ENCODE measurements at places on chromosomes 3 and 15.

DNA sequence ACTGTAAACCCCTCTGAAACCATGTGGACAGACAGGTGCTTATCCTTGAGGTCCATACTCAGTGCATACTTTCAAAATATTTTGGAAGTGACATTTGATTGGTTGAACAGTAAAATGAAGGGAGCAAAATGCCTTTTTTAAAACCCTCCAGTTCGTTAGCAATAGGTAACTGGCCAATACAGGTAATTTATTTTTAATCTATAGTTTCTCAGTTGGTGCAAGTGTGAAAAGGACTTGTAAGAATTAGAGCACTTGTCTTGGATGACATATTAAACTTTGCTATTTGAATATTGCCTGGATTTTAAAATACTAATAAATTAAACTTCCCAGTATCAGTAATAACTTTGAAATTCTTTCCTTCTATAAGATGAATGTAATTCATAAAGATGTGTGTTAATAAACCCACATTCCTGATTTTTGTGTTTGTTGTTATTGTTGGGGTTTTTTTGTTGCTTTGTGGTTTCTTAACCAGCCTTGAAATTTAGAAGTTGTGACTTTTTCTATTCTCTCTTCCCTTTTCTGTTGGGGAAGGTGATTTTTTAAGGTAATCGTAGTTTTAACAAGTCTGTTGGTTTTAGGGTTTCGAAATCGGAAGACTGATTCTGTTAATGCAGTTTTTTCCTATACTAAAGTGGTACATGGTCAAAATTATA lies 90.0 kb downstream of the STT3B start:
- no peak for DNase-seq

DNA sequence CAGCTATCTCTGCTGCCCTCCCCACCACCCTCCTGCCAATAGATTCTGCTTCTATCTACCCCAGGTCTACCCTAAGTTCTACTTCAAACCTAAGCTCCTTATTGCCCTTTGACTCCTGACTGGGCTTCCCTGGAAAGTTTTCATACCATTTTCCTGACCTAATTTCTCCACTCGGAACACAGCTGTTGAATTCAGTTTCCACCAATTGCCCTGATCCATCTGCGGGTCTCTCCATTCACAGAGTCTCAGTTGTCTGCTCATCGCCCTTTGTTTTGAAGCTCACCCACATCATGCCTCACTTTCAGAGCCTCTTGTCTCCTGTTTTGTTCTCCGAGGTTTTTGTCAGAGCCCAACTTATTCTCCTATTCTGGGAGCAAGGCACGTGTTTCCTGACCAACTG lies 56.8 kb upstream of the ABI3BP start:
- DNase-seq: no peak

DNA sequence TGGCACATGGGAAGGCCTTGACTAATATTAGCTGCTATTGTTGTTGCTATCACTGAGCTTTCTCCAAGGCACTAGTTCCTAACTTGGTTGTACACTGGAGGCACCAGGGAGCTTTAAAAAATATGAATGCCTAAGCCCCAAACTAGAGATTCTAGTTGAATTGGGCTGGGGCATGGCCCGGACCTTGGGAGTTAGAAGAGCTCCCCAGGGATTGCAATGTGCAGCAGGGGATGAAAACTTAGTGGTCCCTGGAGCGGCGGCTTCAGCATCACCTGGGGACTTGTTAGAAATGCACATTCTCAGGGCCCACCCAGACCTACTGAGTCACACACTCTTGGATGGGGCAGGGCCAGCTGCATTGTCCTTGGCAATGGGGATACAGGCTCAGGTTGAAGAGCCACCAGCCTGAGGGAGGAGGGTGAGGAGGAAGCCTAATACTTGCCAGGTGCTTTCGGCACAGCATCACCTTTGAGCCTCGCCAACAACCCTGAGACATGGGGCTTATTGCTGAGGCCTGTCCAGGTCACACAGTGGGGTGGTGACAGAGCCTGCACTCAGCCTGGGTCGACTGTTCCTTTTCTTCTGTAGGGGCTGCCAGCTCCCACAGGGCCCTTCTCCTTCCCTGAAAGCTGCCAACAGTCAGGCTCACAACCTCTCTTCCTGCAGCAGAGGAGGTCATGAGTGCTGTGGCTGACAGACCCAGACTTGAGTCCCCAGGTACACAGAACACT lies 84.5 kb downstream of the ATP2B2 start:
- DNase-seq: no peak

DNA sequence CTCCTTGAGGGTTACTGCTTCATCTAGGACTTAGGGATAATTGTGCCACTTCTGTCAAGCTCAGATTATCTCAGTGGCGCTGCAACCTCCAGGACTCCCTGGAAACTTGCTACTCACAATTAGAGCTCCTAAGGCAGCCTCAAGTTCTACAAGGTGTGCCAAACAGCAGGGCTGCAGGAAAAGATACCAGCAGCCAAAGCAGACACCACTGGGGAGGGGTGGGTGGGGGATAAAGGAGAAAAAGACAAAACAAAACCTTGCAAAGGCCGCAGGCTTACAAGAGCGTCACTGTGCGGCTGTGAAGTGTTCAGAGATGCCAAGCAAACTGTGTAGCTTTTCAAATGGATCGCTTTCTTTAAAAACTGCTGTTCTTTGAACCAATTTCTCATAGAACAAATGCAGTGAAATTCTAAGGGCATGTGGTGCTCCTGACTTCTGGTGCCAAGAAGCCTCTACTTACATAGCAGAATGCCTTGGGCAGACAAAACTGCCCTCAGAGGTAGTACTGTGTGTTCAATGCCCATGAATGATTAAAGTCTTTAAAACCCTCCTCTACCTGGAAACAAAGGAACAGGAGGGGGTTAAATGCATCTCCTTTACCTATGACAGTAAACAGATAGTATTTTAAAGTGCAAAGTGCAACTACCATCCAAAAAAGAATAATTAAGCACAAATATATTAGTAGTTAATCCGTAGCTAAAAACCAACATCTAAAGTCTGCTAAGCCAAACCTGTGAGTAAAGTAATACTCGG lies 353.4 kb downstream of the FOXP1 start:
- no peak for DNase-seq

GRCh38 chr15:47293466-47294162 lies 423.7 kb upstream of the SEMA6D start:
- no peak for DNase-seq

GRCh38 chr3:186920796-186921195 lies 9.5 kb upstream of the ST6GAL1 start:
- no peak for DNase-seq

DNA sequence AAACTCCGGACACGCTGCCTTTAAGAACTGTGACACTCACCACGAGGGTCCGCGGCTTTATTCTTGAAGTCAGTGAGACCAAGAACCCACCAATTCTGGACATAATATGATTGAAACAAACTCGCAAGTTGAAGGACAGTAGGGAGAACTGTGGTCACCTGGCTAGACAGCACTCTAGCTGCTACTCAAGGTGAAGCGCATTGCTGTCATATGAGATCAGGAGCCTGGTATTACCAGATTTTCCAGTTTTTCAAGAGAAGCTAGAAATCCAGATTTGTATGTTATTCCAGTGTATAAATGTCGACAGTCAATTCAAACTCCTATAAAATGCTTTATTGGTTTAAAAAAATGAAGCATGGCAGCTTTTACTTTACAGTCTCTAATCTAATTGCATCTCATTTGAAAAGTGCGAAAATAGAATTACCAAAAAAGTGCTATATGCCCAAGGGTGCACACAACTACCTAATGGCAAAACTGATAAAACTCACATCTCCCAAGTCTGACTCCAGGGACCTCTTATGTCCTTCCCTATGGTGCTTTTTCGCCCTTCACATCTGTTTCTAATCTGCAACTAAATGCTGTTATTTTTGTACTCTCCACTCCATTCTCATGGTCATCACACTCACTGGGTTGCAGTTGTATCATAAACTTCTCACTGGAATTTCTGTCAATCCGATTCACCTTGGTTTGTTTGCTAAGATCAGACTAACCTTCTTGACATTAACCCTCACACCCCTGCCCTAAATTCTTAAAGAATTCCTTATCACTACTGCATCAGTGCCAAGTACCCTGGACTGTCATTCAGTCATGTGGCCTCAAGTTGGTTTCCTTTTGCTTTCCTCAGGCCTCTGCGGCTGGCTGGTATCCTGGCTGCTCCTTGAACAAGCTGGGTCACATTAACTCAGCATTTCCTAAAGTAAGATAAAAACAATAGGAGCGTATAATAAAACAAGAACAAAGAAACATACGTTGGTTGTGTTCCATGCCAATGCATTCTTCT lies 31.5 kb upstream of the ARHGEF26 start:
- DNase-seq: no peak

- DNase-seq: no peak
Observed at GRCh38 chr3:104392327-104392726, 974.4 kb upstream of the ALCAM start.

DNA sequence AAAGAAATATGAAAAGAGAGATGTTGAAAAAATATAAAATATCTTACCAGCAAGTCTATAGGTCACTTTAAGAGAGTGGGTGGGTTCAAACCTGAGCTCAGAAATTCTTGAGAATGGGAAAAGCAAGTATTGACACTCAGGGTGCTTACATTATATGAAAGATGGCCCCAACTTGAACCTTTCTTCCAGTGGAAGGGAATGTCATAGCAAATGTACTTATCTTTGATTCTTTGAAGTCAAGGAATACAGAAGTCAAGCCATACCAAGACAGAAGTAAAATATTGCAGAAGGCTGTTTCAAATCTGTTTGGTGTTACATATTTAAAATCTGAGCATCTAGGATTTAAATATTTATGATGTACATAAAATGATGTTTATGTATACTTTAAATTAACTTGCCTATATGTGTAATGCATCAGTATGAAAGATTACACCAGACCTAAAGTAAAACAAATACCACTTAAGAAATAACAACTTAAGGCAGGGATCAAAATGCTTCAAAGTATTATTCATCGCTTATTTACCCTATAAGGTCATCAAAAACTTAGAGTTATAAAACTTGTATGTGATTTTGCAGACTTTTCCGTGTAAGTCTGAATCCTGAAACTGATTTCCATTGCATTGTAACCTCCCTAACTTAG lies 8.7 kb downstream of the MME start:
- no peak for DNase-seq

GRCh38 chr15:72838311-72838731 lies 54.8 kb upstream of the ADPGK start:
- DNase-seq: no peak

DNA sequence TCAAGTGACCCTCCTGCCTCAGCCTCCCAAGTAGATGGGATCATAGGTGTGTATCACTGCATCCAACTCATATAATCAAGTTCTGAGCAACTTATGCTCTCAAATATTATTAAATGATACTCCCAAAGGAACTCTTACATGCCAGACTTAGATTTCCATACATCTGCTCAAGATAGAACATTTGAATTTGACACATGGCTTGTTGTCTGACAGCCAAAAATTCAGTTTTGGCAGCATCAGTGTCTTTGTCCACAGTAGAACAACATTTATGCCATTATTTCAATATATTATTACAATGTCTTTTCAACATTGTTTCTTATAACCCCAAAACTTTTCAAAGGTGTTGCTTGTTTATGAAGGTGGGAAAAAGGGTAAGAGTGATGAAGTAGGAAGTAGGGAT lies 116.2 kb downstream of the SUCNR1 start:
- DNase-seq: no peak

DNA sequence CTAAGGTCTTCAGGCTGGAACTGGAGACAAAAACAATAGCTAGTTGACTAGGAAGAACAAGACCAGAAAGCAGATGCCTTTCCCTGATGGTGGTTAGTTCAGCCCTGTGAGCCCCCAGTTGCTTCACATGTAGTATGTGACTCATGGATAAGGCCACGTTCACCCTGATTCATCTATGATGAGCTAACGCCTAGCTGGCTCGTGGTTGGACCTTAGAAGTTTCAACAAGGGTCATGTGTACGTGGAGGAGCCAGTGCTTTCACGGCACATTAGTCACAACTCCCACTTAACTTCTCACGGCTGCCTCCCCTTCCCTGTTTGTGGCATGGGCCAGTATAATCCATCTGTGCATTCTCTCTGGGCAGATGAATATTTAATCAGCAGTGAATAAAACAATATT lies 20.6 kb downstream of the COL8A1 start:
- no peak for DNase-seq

- DNase-seq: no peak
Observed at GRCh38 chr15:65335278-65336055, 31.0 kb downstream of the RNU5B-1 start.

GRCh38 chr3:58308728-58309127 lies 2.4 kb downstream of the HTD2 start:
- DNase-seq: no peak

GRCh38 chr3:24506966-24507775 lies 12.5 kb upstream of the THRB start:
- no peak for DNase-seq

- no peak for DNase-seq
Observed at GRCh38 chr15:67843571-67844387, 3.9 kb upstream of the RNU6-1 start.

DNA sequence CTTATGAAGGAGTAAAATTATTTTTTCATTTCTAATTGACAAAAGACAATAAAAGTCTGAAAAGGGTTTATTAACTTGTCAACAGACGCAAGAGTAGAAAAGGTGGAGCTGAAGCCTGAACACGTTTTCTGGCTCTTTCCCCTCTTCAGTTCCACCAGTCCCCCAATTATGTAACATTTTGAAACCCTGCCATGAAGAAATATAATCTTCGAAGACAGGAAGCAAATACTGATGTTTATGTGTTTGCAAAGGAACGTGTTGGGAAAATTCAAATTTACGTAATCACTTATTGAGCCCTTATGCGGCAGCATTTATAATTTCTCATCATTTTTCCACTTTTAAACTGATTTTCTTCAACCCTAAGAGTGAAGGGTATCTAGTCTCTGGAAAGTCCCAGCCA lies 767 bp downstream of the AP3S2 start:
- no peak for DNase-seq

DNA sequence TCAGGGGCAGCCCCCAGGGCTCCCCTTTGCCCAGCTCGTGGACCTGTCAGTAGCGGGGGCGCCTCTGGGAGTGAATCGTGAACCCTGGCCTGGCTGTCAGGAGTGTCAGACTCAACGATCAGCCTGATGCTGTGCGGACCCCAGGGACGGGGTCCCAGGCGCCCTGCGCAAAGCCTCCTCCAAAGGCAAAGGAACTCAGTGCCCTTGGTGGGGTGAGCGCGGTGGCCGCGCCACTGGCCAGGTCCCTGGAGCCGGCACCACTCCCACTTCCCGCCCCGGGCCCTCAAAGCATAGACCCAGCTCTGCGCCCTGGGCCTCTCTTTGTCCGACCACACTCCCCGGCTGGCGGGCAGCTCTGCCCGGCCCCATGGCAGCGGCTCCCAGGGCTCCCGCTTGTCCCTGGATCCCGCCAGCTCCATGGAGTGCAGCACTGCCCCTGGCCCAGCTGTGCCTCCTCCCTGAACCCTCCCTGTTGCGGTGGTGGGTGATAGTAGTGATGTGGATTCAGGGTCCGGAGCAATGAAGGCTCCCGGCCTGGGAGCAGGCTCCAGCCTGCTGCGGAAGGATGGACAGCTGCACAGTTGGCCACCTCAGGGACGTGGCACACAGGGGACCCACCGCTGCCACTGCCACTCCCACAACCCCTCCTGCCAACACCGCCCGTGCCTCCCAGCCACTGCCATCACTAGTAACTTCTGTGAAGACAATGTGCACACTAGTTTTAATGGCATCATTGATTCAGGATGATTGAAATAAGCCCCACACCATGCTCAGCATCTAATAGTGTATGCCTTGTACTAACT lies 263.8 kb downstream of the ZBBX start:
- DNase-seq: no peak

GRCh38 chr3:55546866-55547669 lies 60.0 kb upstream of the WNT5A start:
- no peak for DNase-seq

- DNase-seq: no peak
Observed at GRCh38 chr15:25251700-25252390, 187.0 kb downstream of the UBE3A start.

All from activated gamma-delta T cell treated with Interleukin-2 at 50 U/mL for 16 hours (primary cell).